ENCODE measurements at places on chromosomes 4 and X.

DNA sequence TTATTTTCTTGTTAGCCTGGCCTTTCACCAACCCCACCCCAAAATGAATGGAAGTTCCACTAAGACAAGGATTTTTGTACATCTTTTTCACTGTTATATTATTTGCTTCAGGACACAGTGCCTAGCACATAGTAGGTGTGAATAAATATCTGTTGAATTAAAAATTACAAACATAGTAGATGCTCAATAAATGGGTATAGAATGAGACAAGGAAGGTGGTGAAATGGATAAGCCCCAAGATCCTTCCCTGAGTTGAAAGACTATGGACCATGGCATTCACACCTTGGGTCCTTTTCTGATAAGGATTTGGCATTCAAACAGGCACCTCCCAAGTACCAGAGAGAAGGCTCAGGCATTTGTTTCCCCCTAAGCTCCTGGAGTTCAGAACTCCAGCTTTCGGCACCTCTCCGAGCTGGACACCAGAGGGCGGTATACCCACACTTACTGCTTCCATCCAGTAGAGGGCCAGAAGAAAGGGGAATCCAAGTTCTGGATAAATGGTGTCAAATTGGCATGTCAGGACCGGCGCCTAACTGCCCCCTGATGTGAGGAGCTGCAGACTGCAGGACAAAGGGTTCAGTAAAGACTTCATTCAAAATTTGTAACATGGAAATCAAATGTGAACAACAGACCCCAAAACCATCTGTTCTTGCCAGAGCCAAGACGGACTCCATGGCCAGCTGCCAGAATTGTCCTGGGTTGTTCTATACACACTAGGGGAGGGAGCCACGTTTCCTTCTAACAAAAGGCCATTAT, 193.0 kb downstream of the GPC3 start:
- peak; percentile 49 for DNase-seq

DNA sequence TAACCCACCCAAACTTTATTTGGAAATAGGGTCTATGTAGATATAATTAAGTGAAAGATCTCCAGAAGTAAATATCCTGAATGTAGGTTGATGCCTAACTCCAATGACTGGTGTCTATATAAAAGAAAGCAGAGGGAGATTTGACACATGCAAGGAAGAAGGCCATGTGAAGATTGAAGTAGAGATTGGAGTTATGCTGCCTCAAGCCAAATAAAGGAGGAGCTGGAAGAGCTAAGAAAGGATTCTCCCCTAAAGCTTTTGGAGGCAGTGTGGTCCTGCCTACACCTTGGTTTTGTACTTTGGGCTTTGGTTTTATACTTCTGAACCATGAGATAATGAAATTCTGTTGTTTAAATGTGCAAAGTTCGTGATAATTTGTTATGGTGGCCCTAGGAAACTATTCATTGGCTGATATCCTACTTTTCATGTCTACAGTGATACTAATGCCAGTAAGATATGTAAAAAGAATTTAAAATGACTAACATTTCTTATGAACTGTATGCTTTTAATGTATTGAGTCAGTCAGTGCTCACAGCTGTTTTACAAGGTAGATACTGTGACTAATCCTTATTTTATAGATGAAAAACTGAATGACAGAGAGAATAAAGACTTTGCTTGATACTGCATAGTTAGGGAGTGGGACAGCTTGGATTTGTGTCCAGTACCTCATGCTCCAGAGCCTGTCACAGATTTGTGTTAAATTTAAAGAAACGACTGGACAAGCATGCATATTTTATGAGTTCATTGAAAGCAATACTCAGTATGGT, 5.9 kb upstream of the RAB40AL start:
- no peak for DNase-seq

GRCh38 chrX:7447801-7448499, 300.0 kb upstream of the PUDP start:
- no peak for DNase-seq

- no peak for DNase-seq
These were observed 81.3 kb upstream of the ATOH1 start for GRCh38 chr4:93747220-93747619.

GRCh38 chr4:143335979-143336780, 496 bp upstream of the GAB1 start:
- DNase-seq, result peak; percentile 82

DNA sequence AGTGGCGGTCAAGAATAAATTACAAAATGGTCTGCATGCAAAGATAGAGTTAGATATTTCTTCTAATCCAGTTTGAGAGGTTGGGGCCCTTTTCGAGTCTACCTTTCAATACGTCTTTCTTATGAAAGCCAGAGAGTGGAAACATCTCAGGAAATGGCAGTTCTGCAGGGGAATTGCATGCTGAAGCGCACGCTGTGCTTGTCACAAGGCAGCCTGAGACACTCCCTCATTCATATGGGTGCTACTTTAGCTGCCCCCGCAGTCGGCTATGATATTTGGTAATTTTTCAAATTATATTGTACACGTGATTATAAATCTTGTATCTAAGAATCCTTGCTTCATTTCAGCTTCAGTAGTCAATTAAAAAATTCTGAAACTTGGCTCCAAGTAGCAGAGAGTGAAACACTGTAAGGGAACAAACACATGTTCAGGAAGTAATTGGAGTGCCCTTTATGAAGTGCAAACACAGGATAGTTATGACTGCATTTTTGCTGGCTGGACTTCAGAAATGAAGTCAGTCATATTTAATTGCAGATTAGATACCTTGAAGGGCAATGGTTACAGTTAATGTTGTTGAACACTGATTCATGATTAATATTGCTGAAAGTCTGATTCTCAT, 145.5 kb upstream of the NAP1L5 start:
- no peak for DNase-seq

DNA sequence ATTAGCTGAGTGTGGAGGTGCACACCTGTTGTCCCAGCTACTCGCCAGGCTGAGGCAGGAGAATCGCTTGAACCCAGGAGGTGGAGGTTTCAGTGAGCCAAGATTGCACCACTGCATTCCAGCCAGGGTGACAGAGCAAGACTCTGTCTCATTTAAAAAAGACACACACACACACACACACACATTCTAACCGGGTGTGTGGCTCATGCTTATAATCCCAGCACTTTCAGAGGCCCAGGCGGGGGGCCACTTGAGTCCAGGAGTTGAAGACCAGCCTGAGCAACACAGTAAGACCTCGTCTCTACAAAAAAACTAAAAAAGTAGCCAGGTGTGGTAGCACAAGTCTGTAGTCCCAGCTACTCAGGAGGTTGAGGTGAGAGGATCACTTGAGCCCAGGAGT, 152.3 kb downstream of the LRBA start:
- DNase-seq, result no peak

- no peak for DNase-seq
These were observed 11.8 kb upstream of the FGF13 start for GRCh38 chrX:138723301-138723700.

DNA sequence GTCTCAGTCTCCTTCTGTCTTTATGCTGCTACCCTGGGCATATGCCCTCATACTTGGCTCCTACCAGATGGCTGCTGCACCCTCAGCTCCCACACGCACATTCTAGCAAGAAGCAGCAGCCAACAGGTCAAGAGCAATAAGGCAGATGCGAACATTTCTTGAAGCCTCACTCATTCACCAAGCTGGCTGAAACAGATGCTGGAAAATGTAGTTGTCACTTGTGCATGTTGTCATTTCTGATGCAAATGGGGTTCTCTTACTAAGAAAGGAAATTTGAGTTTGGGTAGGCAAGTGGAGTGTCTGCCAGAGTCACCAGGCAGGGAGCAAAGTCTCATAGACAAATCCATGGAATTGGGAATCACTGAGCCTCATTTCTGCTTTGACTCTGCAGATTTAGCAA, 57.4 kb upstream of the SORBS2 start:
- DNase-seq, result no peak

GRCh38 chrX:55033429-55033828, 2.7 kb upstream of the ALAS2 start:
- DNase-seq, result no peak

DNA sequence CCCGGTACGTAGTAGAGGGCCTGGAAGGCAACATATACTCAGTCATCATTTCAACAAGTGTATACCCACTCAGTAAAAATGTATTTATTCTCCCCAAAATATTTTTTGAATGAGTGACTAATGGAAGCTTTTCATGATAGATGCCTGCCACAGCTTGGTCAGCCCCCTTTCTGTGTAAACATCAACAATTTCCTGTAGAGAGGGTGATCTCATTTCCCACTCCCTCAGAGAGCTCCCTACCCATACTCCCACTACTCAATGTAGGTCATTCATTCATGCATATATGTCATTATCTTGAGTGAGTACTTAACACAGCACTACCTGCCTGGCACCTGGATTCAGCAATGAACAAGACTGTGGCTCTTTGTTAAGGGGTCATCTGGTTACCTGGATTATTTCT, 81.9 kb downstream of the STK32B start:
- DNase-seq, result no peak

GRCh38 chrX:129553619-129554288, 13.7 kb downstream of the OCRL start:
- no peak for DNase-seq

DNA sequence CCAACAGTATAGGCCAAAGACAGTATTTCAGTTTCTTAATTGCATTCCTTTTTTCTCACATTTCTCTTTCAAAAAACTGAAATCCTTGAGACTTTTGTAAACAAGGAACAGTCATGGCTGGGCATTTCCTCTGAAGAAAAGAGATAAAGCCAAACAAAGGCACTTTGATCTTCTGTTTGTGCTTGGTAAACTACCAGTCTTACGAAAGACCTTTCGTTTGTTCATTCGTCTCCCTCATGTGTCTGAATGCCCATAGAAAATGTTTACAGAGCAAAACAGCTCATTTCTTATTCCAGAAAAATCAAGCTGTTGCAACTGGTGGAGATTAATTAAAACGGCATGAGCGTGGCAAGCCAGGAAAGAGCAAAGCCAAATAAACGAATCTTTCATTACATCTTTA, 178.0 kb downstream of the GASK1B start:
- no peak for DNase-seq

DNA sequence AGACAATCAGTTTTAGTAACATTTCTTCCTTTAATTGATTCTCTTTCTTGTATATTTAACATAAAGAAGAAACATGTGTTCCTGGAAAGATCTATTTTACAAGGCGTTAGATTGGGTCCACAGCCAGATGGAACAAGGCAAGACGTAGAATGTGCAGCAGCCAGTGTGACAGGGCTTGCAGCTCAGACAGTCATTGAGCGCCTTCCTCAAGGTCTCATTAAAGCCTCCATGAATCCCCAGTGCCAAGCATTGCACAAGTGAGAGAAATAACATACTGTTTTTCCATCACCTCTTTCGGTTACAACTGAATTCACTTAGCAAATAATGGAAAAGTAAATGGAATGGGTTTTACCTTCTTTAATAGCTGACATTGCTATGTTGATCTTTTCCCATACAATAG, 292.5 kb downstream of the USP46 start:
- DNase-seq, result no peak

GRCh38 chr4:14361084-14361483, 641.2 kb upstream of the CPEB2 start:
- no peak for DNase-seq

- DNase-seq, result no peak
These were observed 27.1 kb downstream of the CENPE start for GRCh38 chr4:103171006-103171405.

- no peak for DNase-seq
These were observed 169.6 kb downstream of the MID1IP1 start for GRCh38 chrX:38970845-38971244.

DNA sequence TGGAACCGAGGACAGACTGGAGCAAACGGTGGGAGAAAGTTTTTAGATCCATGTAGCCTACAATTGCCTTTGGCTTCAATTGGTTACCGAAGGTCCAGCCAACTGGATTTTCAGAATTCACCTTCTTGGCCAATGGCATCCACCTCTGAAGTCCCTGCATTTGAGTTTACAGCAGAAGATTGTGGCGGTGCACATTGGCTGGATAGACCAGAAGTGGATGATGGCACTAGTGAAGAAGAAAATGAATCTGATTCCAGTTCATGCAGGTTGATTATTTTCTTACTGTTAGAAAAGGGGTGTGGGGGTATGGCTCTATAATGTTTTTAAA, 702 bp downstream of the KLHL5 start:
- no peak for DNase-seq

DNA sequence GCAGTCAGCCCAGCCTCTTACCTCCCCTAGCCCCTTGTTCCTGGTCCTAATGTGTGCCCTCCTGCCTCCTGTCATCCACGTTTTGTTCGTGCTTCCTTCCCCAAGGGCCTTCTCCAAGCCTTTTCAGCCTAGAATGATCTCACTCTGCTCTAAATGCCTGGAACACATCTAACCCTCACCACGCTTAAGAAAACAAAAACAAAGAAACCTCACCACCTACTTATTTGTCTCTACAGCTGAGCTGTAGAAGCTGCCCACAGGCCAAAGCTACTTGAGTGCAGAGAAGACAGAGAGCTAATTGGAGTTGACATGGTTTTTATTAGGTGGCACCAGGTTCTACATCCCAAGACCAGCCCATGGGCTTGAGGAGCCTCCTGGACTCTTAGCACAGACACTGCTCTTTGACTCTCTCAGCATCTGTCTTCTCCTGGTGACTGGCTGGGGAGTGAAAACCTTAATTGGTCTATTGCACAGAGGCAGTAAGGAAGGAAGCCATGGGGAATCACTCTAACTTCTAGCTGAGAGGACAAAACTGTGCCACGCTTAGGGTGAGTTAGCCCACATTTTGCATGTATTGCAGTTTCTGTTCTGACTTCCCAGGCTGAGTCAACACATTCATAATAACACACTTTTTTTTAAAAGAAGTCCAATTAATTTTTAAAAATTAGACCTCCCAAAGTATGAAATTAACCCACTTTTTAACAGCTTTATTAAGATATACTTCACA, 52.3 kb upstream of the PDK3 start:
- DNase-seq, result no peak

GRCh38 chrX:50115973-50116372, 84.8 kb downstream of the AKAP4 start:
- DNase-seq, result no peak

DNA sequence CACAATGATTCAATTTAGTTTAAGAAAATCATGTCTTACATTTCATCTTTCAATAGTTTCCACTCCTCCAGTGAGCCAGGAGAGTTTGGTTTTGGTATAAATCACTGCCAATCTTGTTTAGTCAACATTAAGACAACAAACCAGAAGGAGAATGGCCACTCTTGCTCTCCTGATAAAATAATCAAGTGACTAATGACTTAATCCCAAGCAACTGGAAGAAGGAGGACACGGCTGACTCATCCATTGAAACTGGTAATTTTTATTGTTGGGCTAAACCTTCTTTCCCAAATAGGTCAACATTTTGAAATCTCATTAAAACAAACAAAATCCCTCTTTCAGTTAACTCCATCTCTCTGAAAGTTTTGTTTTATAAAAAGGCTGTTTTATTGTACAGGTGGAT, 230.2 kb downstream of the CLCN4 start:
- peak; percentile 14 for DNase-seq

GRCh38 chrX:149487292-149487691, 17.8 kb downstream of the IDS start:
- no peak for DNase-seq

Measured in hepatic stellate cell (primary cell).